Stimulated activated CD4-positive, alpha-beta T cell treated with anti-CD3 and anti-CD28 coated beads, Interleukin-1b, Interleukin-23, amount 100 ng/mL, for 48 hours (primary cell): ENCODE measurements at places on chromosomes 13 and 19.

DNA sequence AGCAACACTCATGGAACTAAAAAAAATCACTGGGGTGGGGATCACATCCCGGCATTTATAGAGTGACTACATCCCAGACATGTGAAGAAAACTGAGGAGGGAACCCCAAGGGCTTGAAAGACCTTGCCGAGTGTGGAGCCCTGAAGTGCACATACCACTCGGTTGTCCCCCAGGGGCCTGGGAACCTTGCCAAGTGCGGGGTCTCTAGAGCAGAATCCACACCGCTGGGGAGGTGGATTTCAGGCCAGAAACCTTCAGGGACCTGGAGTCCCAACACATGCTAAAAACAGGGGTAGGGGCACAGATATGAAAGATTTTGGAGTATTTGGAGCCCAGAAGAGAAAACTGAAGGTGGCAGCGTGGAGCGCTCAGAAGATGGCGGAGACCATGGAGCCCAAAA lies 35.2 kb downstream of the ERICH4 start:
- DNase-seq: no peak

DNA sequence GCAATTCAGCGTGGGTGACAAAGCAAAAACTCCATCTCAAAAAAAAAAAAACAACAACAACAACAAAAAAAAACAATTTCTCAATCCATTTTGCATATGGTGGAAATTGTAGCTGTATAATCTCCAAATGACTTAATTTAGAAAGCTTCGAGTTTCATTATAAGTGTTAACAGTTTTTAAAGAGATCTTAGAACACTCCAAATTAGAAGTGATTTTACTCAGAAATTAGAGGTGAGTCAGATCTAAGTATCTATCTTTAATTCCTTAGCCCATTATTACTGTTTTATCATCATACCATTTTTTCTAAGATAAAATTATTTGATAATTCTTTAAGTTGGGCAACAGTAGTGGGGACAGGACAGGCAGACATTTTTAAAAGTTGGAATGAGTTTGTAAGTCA lies 60.5 kb downstream of the ZMYM2 start:
- no peak for DNase-seq

- no peak for DNase-seq
These were observed 36.0 kb upstream of the SERP2 start for GRCh38 chr13:44337581-44337980.

- peak; percentile 52 for DNase-seq
These were observed 34.4 kb upstream of the NANOS3 start for GRCh38 chr19:13842291-13843103.

DNA sequence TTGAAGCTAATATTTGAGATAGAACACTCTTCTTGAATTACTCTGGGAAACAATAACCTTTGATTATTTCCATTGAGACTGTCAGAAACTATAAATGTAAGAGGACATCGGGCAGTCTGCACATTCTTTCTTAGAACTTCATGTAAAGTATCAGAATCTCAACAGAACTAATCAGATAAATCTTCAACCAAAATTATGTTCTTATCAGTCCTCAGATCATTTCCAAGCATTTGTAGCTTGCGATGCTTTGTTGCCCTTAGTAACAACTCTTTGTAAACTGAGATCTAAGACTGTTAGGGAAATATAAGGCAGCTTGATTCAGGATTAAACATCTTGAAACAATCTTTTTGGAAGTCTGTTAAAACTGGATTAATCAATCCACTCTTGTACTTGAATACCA lies 70.3 kb downstream of the FNDC3A start:
- no peak for DNase-seq

DNA sequence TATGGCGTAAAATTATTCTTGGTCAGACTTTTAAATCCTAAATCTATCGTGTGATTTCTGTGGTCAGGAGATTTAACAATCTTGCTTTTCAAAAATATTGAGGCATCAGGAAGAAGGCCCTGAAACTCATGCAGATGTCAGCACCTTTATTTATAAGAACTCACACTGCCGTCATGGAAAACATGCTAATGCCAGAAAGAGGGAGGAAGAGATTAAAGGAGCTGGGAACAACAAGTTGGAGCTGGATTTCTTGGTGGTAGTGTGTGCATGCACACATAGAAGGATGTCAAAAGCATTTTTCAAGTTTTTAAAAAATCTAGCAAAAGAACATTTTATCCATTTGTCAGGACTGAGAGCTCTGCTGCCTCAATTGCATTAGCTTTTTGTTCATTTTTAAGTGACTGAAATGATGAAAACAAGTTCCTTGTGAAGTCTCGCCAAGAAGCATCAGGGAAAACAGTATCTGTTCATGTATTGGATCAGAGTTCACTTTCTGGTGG lies 342.5 kb downstream of the SPRY2 start:
- DNase-seq: no peak

GRCh38 chr19:1182727-1183126 lies 8.7 kb upstream of the SBNO2 start:
- DNase-seq: no peak

DNA sequence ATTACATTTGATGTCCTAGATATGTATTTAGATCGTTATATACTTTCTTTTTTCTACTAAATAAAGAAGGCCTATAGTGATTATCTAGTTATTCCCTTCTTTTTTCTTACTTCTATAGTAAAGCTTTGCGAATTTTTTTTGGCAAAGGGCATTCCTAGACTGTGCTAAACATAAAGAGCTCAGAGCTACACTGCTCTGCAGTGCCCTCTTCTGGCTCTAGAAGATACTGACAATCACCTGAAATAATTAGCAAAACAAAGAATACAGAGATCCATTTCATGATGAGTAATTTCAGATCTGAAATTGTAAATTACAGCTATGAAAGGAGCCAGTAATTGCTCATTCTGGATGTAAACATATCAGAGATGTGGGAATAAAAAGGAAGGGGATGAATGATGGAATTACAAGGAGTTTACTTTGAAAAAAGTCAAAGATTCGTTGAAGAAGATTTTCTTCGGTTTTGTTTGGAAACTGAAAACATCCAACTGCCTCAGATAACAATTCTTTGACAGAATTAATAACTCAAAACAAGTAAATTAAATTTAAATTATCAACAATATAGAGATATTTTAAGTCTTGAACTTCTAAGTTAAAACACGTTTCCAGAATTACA lies 288.5 kb downstream of the NALCN start:
- DNase-seq: no peak

GRCh38 chr13:110689041-110689440 lies 16.9 kb downstream of the CARS2 start:
- DNase-seq: no peak
